Activated T-cell treated with anti-CD3 and anti-CD28 coated beads, Interleukin-2, amount 50 U/mL, for 72 hours (primary cell): ENCODE measurements at places on chromosomes 1 and 21.

DNA sequence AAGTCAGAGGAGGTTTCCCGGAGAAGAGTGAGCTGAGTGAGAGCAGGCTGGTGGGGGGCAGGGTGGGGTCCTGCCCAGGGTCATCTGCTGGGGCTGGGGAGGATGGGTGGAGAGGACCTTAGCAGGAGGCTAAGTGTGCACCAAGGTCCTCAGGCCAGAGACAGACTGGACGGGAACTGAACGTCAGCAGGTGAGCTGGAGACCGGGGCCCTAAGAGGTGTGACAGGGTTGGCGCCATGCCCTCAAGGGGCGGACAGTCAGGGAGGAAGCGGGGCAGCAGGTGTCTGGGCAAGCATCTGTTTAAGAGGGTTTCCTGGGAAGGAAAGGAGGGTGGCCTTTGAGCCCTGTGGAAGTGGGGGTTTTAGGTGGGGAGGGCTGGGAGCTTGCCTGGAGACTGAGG lies 13.6 kb upstream of the PTPN7 start:
- no peaks in the 10 kb centered on the region for H3K4me1 ChIP-seq
- H3K27me3 ChIP-seq: no peaks in the 10 kb centered on the region
- H3K36me3 ChIP-seq: no peaks in the 10 kb centered on the region

GRCh38 chr1:150512846-150513245 lies 2.7 kb upstream of the FALEC start:
- no peaks in the 10 kb centered on the region for H3K36me3 ChIP-seq
- H3K4me1 ChIP-seq: peaks cover 20% of the 10 kb centered on the region
- no peak overlapping the region for H3K4me3 ChIP-seq

GRCh38 chr1:12069623-12070244 lies 6.6 kb downstream of the TNFRSF8 start:
- no peak overlapping the region for H3K27ac ChIP-seq
- H3K4me3 ChIP-seq: peak overlapping the region; percentile 83
- DNase-seq: no peak
- H3K36me3 ChIP-seq: peaks cover 17% of the 10 kb centered on the region
- H3K27me3 ChIP-seq: peaks cover 15% of the 10 kb centered on the region
- H3K4me1 ChIP-seq: peaks cover 59% of the 10 kb centered on the region

- peak; percentile 62 for DNase-seq
- H3K27ac ChIP-seq: peak within 1 kb of the TSS; percentile 86
- H3K27me3 ChIP-seq: no peaks in the 10 kb centered on the region
- H3K36me3 ChIP-seq: peaks cover 5% of the 10 kb centered on the region
Measured at GRCh38 chr1:44031252-44032169, at the start of gene SLC6A9. TSS of gene SLC6A9 (minus strand) at chr1:44031462. CDS start at chr1:44024277, 7,185 bp downstream.

DNA sequence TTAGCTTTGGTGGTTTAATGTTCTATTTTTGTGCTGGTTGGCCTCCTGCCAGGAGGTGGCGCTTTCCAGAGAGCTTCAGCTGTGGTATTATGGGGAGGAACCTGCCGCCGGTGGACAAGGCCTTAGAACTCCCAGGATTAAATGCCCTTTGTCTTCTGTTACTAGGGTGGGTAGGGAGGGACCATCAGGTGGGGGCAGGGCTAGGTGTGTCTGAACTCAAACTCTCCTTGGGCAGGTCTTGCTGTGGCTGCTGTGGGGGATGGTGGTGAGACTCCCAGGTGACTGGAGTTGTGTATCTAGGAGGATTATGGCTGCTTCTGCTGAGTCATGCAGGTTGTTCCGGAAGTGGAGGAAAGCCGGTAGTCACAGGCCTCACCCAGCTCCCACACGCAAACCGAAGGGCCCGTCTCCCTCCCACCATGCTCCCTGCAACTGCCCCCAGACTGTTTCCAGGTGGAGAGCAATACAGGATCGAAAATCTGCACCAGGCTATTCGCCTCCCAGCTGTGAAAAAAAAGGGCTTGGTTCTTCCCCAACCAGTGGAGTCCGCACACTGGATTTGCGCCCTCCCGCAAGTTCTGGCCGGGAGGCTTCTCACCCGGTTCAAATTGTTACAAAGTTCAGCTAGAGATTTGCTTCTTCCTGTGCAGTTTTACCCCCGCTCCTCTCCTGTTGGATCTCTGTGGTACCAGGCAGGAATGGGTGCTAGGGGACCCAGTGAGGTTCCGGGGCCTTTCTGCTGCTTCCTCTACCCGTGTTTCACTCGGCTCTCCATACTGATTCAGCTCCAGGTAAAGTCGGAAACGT lies 220.5 kb downstream of the CENPF start:
- H3K4me1 ChIP-seq: no peaks in the 10 kb centered on the region
- H3K27me3 ChIP-seq: no peaks in the 10 kb centered on the region
- no peak for DNase-seq
- H3K4me3 ChIP-seq: no peak overlapping the region

DNA sequence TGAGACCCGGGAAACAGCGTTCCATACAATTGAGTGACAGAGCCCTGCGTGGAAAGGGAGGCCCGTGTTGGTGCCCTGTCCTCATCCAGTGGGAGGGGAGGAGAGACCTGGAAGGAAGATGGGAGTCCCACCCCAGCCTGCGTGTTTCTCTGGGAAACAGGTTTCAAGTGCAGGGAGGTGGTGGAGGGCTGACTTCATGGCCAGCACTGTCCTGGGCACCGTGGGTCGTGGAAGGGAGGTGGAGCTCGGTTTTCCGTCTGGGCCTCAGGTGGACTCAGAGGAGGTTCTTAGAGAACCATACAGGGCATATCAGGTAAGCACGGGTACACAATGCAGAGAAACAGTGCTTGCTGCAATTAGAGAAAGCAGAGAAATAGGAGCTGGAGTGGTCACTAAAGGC lies 222.6 kb downstream of the CAMTA1 start:
- no peaks in the 10 kb centered on the region for H3K4me1 ChIP-seq
- no peak overlapping the region for H3K27ac ChIP-seq
- H3K36me3 ChIP-seq: no peaks in the 10 kb centered on the region
- H3K4me3 ChIP-seq: no peak overlapping the region

- H3K27me3 ChIP-seq: no peaks in the 10 kb centered on the region
- peak overlapping the region; percentile 92 for H3K4me3 ChIP-seq
- H3K4me1 ChIP-seq: peaks cover 35% of the 10 kb centered on the region
- peaks cover 5% of the 10 kb centered on the region for H3K36me3 ChIP-seq
Measured at GRCh38 chr1:10400013-10400412, 1.1 kb downstream of the PGD start.

GRCh38 chr1:234670967-234671626 lies 61.1 kb upstream of the IRF2BP2 start:
- H3K4me1 ChIP-seq: peaks cover 23% of the 10 kb centered on the region
- no peaks in the 10 kb centered on the region for H3K27me3 ChIP-seq
- H3K36me3 ChIP-seq: peaks cover 3% of the 10 kb centered on the region

GRCh38 chr1:187283984-187284383 lies 455.2 kb downstream of the PLA2G4A start:
- H3K27ac ChIP-seq: no peak overlapping the region
- H3K27me3 ChIP-seq: no peaks in the 10 kb centered on the region
- H3K4me1 ChIP-seq: no peaks in the 10 kb centered on the region

DNA sequence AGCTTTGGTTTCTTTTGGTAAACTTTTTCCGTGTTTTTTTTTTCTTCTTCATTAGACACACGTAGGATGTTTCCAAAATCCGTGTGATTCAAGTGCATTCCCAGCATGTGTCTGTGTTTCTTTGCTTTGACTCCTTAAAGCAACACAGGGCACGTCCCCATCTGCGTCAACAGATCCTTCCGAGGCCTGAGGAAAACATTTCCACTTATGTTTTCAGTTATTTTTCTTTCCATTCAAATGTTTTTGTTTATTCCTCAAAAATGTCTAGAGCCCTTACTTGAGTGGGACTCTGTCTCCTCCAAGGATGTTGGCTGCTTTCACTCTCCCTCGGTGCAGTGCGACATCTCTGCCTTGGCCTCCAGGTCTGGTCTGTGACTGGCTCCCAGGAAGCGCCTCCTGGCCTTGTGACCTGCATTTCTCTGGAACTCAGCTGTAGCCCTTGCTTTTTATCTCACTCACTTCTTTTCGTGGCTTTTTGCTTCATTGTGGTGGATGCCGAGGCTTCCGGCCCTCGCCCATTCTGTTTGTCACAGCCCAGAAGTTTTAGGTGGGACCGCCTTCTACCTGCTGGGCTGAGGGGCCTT lies 31.3 kb upstream of the SLC19A1 start:
- no peaks in the 10 kb centered on the region for H3K36me3 ChIP-seq
- no peak overlapping the region for H3K27ac ChIP-seq
- DNase-seq: no peak
- no peak overlapping the region for H3K4me3 ChIP-seq
- H3K27me3 ChIP-seq: peaks cover 6% of the 10 kb centered on the region

DNA sequence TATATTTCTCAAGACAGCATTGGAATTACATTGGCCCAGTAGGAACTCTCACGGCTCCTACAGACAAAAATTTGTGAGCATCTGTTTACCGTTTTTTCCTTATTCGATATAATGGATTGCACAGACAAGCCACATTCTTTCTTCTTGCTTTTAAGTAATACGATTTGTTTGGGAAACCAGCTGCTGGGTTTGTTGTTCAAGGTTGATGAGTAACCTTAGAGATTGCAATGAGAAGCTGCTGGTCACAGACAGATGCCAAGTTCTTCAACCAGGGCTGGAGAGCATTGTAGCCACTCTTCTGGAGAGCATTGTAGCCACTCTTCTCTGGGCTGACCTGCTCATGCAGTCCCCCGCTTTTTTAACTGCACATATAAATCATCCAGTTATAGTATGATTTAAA lies 1.4 kb upstream of the MIA3 start:
- no peak overlapping the region for H3K4me3 ChIP-seq
- no peak for DNase-seq
- peaks cover 31% of the 10 kb centered on the region for H3K27me3 ChIP-seq

- H3K36me3 ChIP-seq: peaks cover 22% of the 10 kb centered on the region
- no peak for DNase-seq
- no peak overlapping the region for H3K4me3 ChIP-seq
- peak overlapping the region; percentile 29 for H3K27ac ChIP-seq
Measured at GRCh38 chr21:32387151-32387550, 5.7 kb downstream of the URB1 start.

- no peaks in the 10 kb centered on the region for H3K27me3 ChIP-seq
- no peak for DNase-seq
- no peaks in the 10 kb centered on the region for H3K4me1 ChIP-seq
- no peak overlapping the region for H3K27ac ChIP-seq
Measured at GRCh38 chr1:226364901-226365565, 42.9 kb downstream of the PARP1 start.

GRCh38 chr1:44238660-44239059 lies 25.4 kb downstream of the DMAP1 start:
- H3K36me3 ChIP-seq: no peaks in the 10 kb centered on the region
- DNase-seq: no peak
- no peak overlapping the region for H3K4me3 ChIP-seq

DNA sequence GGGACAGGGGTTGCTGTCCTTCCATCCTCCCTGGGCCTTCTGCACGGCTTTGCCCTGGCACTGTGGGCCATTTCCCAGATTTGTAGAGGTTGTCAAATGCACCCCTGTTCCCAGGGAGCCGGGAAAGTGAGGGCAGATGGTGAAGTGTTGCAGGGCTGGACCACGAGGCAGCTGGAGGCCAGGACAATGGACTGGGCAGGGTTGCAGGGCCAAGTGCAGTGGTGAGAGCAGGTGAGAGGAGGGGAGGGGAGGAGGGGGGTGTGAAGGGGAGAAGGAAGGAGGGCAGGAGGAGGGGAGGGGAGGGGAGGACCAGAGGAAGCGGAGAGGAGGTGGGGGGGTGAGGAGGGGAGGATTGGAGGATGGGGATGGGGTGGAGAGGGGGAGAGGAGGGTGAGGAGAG lies 443.9 kb downstream of the CAMTA1 start:
- DNase-seq: no peak
- no peaks in the 10 kb centered on the region for H3K36me3 ChIP-seq
- no peaks in the 10 kb centered on the region for H3K27me3 ChIP-seq
- no peaks in the 10 kb centered on the region for H3K4me1 ChIP-seq
- no peak overlapping the region for H3K4me3 ChIP-seq

- H3K27ac ChIP-seq: no peak overlapping the region
- no peaks in the 10 kb centered on the region for H3K27me3 ChIP-seq
- no peak overlapping the region for H3K4me3 ChIP-seq
Measured at GRCh38 chr1:26949926-26950319, 10.3 kb downstream of the KDF1 start.

- peaks cover 10% of the 10 kb centered on the region for H3K27me3 ChIP-seq
- no peak overlapping the region for H3K4me3 ChIP-seq
- no peak overlapping the region for H3K27ac ChIP-seq
- H3K36me3 ChIP-seq: no peaks in the 10 kb centered on the region
- no peak for DNase-seq
Measured at GRCh38 chr1:234091876-234092275, 187.4 kb downstream of the SLC35F3 start.
